ENCODE measurements at places on chromosomes 1 and 21. TPM values are rescaled to one million over a fixed set of nuclear protein-coding genes. Genes with fewer than 3 reads are reported as not detected.

Gene SPTA1
- not detected for total RNA-seq

Gene ADORA3
- total RNA-seq: 0.20 TPM

Gene FALEC
- total RNA-seq: not detected

Gene TSPAN2
- 0.34 TPM for total RNA-seq

Gene DAB1
- total RNA-seq: not detected

Gene TLCD4
- 0.02 TPM for total RNA-seq

Gene MMEL1
- 0.86 TPM for total RNA-seq

Gene S100A7
- total RNA-seq: not detected

Gene PLPPR5
- not detected for total RNA-seq

Gene OR2G2
- not detected for total RNA-seq

Gene NEXN
- total RNA-seq: 0.24 TPM

Gene CLCA1
- total RNA-seq: not detected

Gene CCDC185
- not detected for total RNA-seq

Gene SLC26A9
- total RNA-seq: not detected

Gene MCOLN3
- 1.3 TPM for total RNA-seq

Gene GNAT2
- total RNA-seq: 1.2 TPM

Gene SELE
- not detected for total RNA-seq

Gene LSS
- total RNA-seq: 15.8 TPM
